Tibial nerve (tissue), 4 donors: ENCODE measurements at places on chromosomes 1 and 21.

- peak overlapping the region; percentile 72 for H3K27ac ChIP-seq
- no peaks in the 10 kb centered on the region for H3K27me3 ChIP-seq
- peak overlapping the region; percentile 63 for H3K4me3 ChIP-seq
- peaks cover 19% of the 10 kb centered on the region for H3K4me1 ChIP-seq
- no peak for DNase-seq
Measured at GRCh38 chr1:43991200-43991475, 261 bp upstream of the CCDC24 start.

- H3K27me3 ChIP-seq, result no peaks in the 10 kb centered on the region
- H3K4me3 ChIP-seq, result peak overlapping the region; percentile 13
- DNase-seq, result no peak
- H3K27ac ChIP-seq, result peak overlapping the region; percentile 85
- H3K36me3 ChIP-seq, result no peaks in the 10 kb centered on the region
- no peaks in the 10 kb centered on the region for H3K4me1 ChIP-seq
Measured at GRCh38 chr21:34524646-34525601, 12.9 kb upstream of the KCNE1 start.

GRCh38 chr1:216815260-216816131 lies 92.3 kb upstream of the ESRRG start:
- peak; percentile 13 for DNase-seq
- H3K36me3 ChIP-seq, result no peaks in the 10 kb centered on the region
- H3K4me3 ChIP-seq, result no peak overlapping the region
- H3K27ac ChIP-seq, result no peak overlapping the region

GRCh38 chr1:230125141-230125540 lies 58.1 kb downstream of the GALNT2 start:
- DNase-seq, result no peak
- H3K4me3 ChIP-seq, result no peak overlapping the region
- H3K36me3 ChIP-seq, result no peaks in the 10 kb centered on the region

GRCh38 chr1:236389253-236389652 lies 4.8 kb upstream of the EDARADD start:
- no peaks in the 10 kb centered on the region for H3K4me1 ChIP-seq
- H3K36me3 ChIP-seq, result no peaks in the 10 kb centered on the region
- no peak overlapping the region for H3K27ac ChIP-seq
- no peak for DNase-seq
- H3K4me3 ChIP-seq, result no peak overlapping the region

GRCh38 chr1:163928651-163929050 lies 606.9 kb downstream of the NUF2 start:
- no peaks in the 10 kb centered on the region for H3K27me3 ChIP-seq
- no peak overlapping the region for H3K4me3 ChIP-seq
- DNase-seq, result no peak
- H3K27ac ChIP-seq, result no peak overlapping the region
- H3K4me1 ChIP-seq, result no peaks in the 10 kb centered on the region

GRCh38 chr1:75327395-75327794 lies 193.2 kb downstream of the LHX8 start:
- H3K4me1 ChIP-seq, result no peaks in the 10 kb centered on the region
- no peak for DNase-seq
- no peak overlapping the region for H3K27ac ChIP-seq
- no peaks in the 10 kb centered on the region for H3K36me3 ChIP-seq

- H3K27me3 ChIP-seq, result peaks cover 16% of the 10 kb centered on the region
- peak within 1 kb of the TSS; percentile 13 for H3K4me3 ChIP-seq
- no peaks in the 10 kb centered on the region for H3K4me1 ChIP-seq
- no peak for DNase-seq
- no peak within 1 kb of the TSS for H3K27ac ChIP-seq
- H3K36me3 ChIP-seq, result no peaks in the 10 kb centered on the region
Measured at GRCh38 chr1:173669491-173669941, at the start of gene ANKRD45. Gene ANKRD45, minus strand, starts transcription at chr1:173669851. Its CDS starts 10,433 bp downstream, at chr1:173659418.

GRCh38 chr1:45334308-45335245 lies 5.4 kb upstream of the TOE1 start:
- no peaks in the 10 kb centered on the region for H3K27me3 ChIP-seq
- peaks cover 5% of the 10 kb centered on the region for H3K4me1 ChIP-seq
- H3K4me3 ChIP-seq, result no peak overlapping the region

- DNase-seq, result no peak
- H3K27ac ChIP-seq, result no peak overlapping the region
- H3K4me3 ChIP-seq, result no peak overlapping the region
Measured at GRCh38 chr1:89454845-89455521, 69.6 kb upstream of the LRRC8B start.

GRCh38 chr21:33648555-33648954 lies 6.3 kb downstream of the ITSN1 start:
- H3K27me3 ChIP-seq, result no peaks in the 10 kb centered on the region
- DNase-seq, result no peak
- H3K36me3 ChIP-seq, result no peaks in the 10 kb centered on the region
- peaks cover 70% of the 10 kb centered on the region for H3K4me1 ChIP-seq

DNA sequence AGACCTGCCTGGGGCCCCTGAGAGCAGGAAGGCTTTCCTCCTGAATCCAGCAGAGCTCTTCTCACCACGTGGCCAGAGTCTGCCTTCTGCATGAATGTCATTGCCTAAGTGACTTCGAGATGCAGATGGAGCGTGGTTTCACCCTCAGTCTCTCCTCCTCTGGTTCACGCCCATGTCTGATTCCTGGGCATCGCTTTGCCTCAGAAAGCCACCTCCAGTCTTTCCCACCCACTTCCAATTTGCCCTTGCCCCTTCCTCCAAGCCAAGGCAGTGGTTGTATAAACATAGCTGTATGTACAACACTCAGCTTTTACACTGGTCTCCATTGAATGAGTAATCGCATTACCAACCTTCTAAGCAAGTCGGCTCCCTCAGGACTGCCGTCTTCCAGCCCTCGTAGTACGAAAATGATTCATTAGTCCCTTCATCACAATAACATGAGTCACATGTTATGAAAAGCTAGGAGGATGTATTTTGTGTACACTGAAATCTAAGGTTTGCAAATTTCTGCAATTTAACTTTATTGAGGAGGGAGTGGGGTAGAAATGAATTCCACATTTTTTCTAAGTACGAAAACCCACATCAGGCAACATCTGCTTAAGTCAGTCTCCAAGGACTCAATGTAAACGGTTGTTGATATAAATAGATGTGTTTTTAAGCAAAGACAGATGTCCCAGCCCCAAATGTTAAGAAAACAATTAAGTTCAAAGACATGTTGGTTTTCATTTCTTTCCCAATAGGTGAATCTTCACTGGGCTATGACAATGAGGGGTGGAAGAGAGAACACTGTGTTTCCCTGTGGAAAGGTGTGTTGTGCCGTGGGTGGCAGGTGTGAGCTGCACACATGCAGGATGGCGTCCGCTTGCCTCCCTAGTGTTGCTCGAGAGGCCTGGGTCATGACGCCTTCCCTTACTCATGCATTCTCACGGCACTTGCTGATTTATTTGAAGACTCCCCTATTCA lies 32.3 kb upstream of the ETS2 start:
- DNase-seq, result peak; percentile 26
- H3K27ac ChIP-seq, result peak overlapping the region; percentile 74
- H3K27me3 ChIP-seq, result no peaks in the 10 kb centered on the region

DNA sequence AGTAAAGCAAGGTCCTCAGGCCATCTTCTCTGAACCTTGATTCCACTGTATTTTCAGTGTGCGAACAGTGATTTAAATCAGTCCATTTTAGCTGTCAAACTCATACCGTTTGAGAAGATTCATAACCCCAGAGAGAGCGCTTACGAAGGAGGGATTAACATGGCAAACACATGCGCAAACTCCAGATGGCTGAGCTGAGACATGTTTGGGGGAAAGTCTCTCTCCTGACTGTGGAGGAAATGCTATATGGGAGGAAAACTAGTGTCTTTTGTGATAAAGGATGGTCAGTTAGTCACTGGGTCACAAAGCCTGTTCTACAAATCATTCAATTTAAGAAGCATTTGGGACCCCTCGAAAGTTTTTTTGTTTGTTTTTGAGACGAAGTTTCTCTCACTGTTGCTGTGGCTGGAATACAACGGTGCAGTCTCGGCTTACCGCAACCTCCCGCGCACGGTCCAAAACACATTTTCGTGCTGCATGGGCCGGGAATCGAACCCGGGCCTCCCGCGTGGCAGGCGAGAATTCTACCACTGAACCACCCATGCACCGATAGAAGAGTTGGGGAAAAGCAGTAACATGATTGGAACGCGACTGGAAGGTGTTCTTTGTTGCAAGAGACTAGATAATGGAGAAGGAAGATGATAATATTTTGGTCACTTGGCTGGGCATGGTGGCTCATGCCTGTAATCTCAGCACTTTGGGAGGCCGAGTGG lies 58.4 kb upstream of the CXADR start:
- peak overlapping the region; percentile 15 for H3K4me3 ChIP-seq
- no peaks in the 10 kb centered on the region for H3K36me3 ChIP-seq
- peak; percentile 61 for DNase-seq

GRCh38 chr1:242770366-242770765 lies 245.9 kb upstream of the PLD5 start:
- no peak overlapping the region for H3K4me3 ChIP-seq
- DNase-seq, result no peak

DNA sequence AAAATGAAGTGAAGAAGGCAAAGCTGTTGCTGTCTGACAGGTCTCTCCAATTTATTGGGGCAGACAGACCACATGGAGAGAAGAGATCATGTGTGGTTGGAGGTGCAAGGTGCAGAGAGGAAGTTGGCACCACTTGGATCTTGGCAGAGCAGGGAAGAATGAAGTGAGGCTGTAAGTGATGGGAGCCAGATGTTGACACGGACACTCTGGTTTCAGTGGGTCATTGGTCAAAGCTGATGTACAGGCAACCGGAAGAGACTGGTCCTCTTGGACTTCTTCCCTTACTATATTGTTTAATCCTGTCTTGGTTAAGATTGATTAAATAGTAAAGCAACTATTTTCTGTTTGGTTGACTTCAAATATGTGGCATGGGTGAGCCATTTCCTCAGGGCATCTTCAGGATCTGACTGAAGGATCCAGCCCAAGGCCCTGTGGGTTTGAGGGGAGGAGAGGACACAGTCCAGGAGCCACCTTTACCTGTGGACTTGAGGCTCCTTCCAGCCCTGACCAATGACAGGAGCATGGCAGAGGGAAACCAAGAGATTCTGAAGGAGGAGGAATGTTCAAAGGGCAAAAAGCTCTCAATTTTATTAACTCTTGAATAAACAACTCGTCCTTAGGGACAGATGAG lies 49.4 kb downstream of the NENF start:
- no peak overlapping the region for H3K27ac ChIP-seq
- H3K4me3 ChIP-seq, result no peak overlapping the region
- no peaks in the 10 kb centered on the region for H3K27me3 ChIP-seq

DNA sequence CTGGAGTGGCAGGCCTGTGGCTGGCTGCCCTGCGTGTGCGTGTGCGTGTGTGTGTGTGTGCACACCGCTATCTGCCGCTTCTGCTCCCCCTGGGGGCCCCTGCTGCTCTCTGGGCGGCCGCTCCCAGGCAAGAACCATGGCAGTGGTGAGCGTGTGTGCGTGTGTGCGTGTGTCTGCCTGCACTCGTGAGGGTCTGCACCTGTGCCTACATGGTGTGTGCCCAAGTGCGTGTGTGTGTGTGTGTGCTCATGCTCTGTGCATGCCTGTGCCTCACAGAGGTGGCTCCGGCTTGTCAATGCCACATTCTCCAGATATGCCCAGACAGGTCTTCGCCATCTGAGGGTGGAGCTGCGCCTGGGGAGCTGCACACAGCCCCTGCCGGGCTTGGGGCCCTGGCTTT lies 18.7 kb upstream of the PEX10 start:
- H3K36me3 ChIP-seq, result no peaks in the 10 kb centered on the region
- H3K4me3 ChIP-seq, result no peak overlapping the region
- peaks cover 92% of the 10 kb centered on the region for H3K27me3 ChIP-seq
- no peaks in the 10 kb centered on the region for H3K4me1 ChIP-seq
- no peak overlapping the region for H3K27ac ChIP-seq
- DNase-seq, result no peak

DNA sequence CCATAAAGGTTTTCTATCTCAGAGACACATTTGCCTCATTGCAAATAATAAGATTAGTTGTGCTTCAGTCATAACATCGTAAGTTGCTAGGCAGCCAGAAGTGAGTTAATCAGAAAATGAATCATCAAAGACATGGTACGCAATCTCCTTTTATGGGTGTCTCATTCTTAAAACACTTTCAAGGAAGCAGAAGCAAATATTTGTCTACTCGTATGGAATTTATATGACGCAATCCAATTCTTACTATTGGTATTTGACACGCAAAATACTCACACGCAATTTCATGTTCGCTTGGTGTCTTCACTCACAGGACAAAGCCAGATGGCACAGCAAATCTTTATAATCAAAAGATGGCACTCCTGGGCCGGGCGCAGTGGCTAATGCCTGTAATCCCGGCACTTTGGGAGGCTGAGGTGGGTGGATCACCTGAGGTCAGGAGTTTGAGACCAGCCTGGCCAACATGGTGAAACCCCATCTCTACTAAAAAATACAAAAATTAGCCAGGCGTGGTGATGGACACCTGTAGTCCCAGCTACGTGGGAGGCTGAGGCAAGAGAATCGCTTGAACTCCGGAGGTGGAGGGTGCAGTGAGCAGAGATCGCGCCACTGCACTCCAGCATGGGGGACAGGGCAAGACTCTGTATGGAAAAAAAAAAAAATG lies 56.4 kb downstream of the HLCS start:
- H3K36me3 ChIP-seq, result no peaks in the 10 kb centered on the region
- no peaks in the 10 kb centered on the region for H3K4me1 ChIP-seq
- DNase-seq, result no peak
- no peak overlapping the region for H3K4me3 ChIP-seq

- H3K27me3 ChIP-seq, result no peaks in the 10 kb centered on the region
- no peak overlapping the region for H3K4me3 ChIP-seq
- H3K4me1 ChIP-seq, result no peaks in the 10 kb centered on the region
- no peak overlapping the region for H3K27ac ChIP-seq
- H3K36me3 ChIP-seq, result no peaks in the 10 kb centered on the region
- no peak for DNase-seq
Measured at GRCh38 chr1:246629030-246629429, 62.8 kb downstream of the CNST start.

DNA sequence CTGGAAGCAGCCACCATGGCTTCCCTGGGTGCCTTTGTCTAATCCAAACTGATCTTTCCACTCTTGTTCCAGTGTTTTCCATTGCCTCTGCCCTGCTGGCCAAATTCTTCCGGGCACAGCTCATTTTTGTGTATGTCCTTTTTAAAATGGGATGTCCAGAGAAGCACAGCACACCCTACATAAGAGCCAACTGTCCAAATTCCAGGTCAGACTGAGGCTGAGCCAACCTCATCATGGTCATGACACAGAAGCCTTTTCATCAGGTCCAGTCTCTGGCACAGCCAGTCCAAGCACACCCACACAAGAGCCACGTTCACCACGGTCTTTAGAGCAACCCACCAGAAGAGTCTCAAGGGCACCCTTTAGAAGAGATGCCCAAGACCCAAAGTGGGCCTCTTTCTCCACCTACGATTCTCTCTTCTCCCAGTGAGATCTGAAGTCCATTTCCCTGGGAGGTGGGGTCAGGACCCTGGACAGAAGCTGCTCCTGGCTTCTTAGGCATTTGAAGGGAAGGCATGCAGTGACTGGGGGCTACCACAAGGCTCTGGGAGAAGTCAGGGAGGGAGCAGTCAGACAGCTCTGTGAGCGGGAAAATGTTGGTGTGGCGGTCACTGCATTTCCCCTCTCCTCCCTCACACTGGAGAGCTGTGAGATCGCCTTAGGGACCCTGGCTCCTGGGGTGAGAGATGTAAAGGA lies 53.2 kb downstream of the SYT2 start:
- no peaks in the 10 kb centered on the region for H3K36me3 ChIP-seq
- no peaks in the 10 kb centered on the region for H3K4me1 ChIP-seq
- DNase-seq, result no peak
- H3K27ac ChIP-seq, result no peak overlapping the region

- no peak for DNase-seq
- no peak overlapping the region for H3K4me3 ChIP-seq
- no peaks in the 10 kb centered on the region for H3K36me3 ChIP-seq
- no peaks in the 10 kb centered on the region for H3K4me1 ChIP-seq
- no peaks in the 10 kb centered on the region for H3K27me3 ChIP-seq
Measured at GRCh38 chr1:25732821-25733220, 67.2 kb upstream of the SELENON start.
